IPS DF 6.9 (cell line): ENCODE measurements at places on chromosomes 11 and 22.

GRCh38 chr11:34175284-34176019 lies 70.0 kb downstream of the NAT10 start:
- no peak for DNase-seq

GRCh38 chr22:49143812-49144211 lies 683.9 kb downstream of the BRD1 start:
- DNase-seq = no peak

GRCh38 chr11:12800032-12800671 lies 125.9 kb downstream of the TEAD1 start:
- no peak for DNase-seq

GRCh38 chr11:121035169-121035755 lies 11.4 kb downstream of the TBCEL start:
- DNase-seq = no peak

DNA sequence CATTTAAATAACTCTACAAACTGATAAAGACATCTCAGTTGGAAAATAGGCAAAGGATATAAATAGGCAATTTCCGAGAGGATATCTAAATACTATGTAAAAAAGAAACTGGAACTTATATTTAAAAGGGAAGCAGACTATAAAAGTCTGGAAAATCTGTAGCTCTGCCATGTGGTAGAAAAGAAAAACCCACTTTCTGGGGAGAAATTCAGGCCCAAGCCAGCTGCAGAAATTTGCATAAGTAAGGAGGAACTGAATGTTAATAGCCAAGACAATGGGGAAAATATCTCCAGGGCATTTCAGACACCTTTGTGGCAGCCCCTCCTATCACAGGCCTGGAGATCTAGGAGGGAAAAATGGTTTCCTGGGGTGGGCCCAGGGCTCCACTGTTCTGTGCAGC lies 97.8 kb upstream of the ZBED5 start:
- DNase-seq = no peak

- DNase-seq = no peak
Measured at GRCh38 chr11:36212564-36213392, 76.4 kb downstream of the COMMD9 start.

GRCh38 chr11:68999093-68999747 lies 13.8 kb downstream of the MRGPRF start:
- DNase-seq = no peak

GRCh38 chr11:35012467-35013191 lies 96.2 kb downstream of the PDHX start:
- DNase-seq = no peak

DNA sequence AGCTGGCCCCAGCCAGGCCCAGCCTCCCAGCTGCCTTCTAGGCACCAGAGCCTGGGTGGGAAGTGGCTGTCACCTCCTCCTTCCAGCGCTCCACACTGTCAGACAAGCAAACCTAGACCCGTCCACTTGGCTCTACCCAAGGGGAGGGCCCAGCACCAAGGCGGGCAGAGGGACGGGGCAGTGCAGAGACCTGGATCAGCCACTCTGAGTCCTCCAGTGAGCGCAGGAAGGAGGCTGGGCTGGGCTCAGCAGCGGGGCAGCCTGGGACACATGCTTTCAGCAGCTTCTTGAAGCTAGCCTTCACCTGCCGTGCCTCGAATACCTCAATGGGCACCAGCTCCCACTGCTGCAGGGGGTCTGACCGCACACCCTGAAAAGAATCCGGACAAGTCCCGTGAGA lies 18.8 kb downstream of the SBF1 start:
- DNase-seq = no peak

GRCh38 chr11:122261546-122261945 lies 145.5 kb upstream of the BLID start:
- DNase-seq = no peak

GRCh38 chr11:117950301-117950700 lies 21.1 kb upstream of the TMPRSS13 start:
- no peak for DNase-seq

- no peak for DNase-seq
Measured at GRCh38 chr22:39534591-39535356, 2.2 kb upstream of the RPS19BP1 start.

- DNase-seq = no peak
Measured at GRCh38 chr11:16095756-16096155, 260.6 kb downstream of the SOX6 start.

GRCh38 chr11:89516496-89516895 lies 25.3 kb upstream of the NOX4 start:
- DNase-seq = no peak

- DNase-seq = no peak
Measured at GRCh38 chr11:67538306-67538705, 15.1 kb upstream of the CABP2 start.

DNA sequence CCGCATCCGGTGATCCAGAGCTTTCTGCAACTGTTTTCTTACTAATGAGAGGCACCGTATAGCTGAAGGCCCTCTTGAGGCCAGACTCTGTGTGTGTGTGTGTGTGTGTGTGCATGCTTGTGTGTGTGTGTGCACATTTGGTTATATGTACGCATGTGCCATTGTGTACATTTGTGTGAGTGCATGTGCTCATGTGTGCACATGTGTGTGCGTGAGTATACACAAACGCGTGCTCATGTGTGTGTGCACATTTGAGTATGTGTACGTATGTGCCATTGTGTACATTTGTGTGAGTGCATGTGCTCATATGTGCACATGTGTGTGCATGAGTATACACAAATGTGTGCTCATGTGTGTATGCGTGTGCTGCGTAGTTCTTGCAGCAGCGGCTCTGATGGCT lies 12.3 kb upstream of the FGF19 start:
- no peak for DNase-seq

DNA sequence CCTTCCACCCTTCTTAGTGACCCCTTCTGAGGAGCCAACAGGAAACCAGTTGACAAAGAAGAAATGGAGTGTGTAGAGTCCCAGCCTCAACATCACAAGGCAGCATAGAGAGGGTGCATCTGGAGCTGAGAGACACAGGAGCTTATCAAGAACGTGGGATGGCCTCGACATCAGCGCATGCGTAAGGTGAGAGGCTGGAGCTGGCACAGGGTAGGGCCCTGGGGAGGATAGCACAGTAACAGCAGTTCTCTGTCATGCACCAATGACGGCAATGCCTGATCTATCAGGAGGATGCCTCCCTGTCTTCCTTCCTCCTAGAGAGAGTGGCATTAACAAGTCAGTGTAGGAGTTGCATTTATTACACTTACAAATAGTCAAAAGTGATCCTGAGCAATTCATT lies 426.1 kb downstream of the NTM start:
- DNase-seq = no peak

DNA sequence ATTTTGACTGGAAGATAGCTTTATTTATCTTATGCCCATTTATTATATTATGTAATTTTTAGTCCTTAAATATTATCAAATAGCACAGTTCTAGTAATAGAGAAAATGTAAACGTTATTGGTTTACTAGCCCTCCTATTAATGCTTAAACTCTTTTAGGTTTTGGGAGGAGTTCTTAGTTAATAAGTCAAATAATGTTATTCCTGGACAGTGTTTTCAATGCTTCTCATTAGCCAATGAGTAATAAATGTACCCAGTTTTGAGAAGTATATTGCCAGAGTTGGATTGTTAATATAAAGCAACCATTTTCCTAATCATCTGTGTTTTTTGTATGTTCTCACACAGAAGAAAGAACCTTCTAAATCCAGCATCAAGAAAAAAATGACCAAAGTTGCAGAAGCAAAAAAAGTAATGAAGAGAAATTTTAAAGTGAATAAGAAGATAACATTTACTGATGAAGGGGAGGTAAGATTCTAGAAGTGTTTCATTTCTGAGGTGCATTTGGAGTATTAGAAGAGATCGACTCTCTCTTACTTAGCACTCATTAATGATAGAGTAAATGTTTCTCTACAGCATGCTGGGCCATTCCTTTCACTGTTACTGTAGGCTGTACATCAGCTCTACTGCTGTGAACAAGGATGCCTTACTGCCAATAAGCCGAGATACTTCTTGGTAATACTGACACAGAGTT lies 173.4 kb downstream of the DDX10 start:
- no peak for DNase-seq

- DNase-seq = no peak
Measured at GRCh38 chr11:16786131-16786530, 47.7 kb downstream of the C11orf58 start.

DNA sequence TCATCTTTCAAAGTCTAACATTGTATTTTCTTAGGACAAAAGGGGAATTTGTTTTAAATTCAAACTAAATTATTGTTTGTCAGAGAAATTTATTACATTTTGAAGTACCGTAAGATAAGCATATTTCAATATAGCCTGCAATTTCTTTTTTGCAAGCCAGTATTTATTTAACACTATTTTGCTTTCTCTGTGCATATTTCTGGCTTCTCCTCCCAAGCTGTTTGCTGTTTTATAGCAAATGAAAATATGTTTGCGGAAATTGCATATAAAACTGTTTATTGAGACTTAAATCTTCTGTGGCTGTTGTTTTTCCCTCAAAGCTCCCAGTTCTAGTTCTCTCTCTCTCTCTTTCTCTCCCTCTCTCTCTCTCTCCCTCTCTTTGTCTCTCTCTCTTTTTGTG lies 866.8 kb downstream of the FAM181B start:
- no peak for DNase-seq

GRCh38 chr11:1267441-1268100 lies 41.9 kb downstream of the TOLLIP start:
- DNase-seq = no peak

- no peak for DNase-seq
Measured at GRCh38 chr22:47012589-47013370, 250.3 kb downstream of the TBC1D22A start.

DNA sequence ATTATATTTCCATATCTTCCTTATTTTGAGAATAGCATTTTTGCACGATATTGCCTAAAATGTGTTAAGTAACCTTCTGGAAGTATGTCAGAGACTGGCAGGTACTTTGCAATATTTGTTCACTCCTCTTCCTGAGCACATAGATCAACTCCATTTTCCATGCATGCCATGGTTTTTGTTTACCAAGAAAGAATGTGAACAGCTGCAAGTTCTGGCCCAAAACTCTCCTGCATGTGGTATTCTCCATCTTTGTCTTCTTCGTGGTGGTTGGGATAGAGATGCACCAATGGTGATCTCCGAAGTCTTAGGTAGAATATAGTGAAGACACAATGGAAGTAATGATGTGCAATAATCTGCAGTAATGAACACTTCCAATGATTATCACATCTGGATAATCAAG lies 2241.0 kb upstream of the RAG2 start:
- no peak for DNase-seq

DNA sequence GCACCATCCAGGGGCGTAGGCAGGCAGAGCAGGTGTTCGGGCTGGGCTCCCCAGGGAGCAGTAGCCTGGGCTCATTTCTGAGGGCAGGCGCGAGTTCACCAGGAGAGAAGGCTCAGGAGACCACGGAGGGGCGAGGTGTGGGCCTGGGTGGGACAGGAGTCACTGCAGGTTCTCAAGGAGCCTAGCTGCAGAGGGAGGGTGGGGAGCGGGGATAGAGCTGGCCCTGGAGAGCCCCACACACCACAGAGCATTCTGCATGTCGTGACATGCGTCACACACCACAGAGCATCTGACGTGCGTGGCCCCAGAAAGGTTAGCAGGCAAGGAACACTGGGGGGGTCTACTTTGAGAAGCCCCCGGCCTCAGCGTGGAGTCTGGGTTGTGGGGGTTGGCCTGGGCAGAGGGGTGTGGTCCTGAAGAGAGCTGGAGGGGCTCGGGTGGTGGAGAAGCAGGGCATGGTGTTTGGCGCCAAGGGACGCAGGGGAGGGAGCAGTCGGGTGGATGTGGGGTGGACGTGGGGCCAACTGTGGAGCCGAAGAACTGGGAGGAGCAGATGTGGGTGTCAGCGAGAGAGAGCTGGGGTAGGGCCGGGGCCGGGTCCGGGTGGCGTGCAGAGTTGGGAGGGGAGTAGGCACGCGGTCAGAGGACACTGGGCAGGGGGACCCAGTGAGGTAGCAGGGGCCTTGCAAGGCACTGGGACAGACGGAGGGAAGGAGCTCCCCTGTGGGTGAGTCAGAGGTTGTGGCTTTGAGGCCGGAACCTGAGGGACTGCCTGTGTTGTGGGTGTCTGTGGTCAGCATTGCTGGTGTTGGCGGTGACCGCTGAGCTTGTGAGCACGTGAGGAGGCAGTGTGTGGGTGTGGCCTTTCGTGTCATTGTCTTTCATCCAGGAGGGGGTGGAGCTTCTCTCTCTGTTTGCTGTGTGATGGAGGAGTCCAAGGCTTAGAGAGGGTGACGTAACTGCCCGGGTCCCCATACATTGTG lies 25.5 kb downstream of the CTTN start:
- no peak for DNase-seq

DNA sequence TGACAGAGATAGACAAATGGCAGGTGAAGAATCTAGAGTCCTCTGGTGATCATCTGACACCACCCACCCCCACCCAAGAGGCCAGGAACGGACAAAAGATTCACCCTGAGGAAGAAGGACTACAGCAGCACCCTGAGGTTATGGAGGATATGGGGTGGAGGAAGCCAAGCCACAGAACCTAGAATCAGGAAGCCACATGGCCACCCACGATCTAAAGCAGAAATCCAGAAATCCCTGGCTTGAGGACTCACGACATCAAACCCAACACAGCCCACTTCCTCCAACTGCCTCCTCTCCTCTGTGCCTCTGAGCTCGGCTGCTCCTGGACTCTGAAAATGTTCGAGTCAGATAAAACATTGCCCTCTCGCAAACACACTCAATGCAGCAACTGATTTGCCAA lies 364.3 kb downstream of the SHANK2 start:
- DNase-seq = no peak

DNA sequence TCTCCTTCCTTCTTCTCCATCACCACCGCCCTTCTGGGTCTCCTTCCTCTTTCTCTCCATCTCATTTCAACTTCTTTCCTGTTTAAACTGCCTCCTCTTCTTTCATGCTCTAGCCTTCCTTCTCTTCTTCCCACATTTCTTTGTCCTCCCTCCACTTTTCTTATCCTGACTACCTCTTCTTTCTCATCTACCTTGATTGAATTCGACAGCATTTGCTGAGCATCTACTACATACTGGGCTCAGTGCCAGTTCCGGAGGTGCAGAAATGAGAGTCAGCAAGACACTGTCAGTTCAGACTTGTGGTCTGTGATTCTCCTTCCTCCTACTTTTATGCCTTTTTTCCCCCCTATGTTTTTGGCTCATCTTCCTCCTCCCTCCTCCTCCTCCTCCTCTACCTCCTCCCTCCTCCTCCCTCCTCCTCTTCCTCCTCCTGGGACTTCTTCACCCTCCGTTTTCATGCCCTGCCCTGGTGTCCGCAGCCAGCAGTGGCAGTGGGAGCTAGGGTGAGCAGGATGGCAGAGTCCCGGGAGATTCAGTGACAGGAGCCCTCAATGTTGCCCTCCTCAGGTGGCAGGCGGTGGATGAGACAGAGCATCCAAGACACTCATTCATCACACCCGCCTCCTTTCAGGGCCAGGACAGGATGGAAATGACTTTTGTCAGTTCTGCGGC lies 146.0 kb upstream of the SEZ6L start:
- DNase-seq = no peak
